Pons (tissue), 1 donor: ENCODE measurements at places on chromosomes 3 and 15.

DNA sequence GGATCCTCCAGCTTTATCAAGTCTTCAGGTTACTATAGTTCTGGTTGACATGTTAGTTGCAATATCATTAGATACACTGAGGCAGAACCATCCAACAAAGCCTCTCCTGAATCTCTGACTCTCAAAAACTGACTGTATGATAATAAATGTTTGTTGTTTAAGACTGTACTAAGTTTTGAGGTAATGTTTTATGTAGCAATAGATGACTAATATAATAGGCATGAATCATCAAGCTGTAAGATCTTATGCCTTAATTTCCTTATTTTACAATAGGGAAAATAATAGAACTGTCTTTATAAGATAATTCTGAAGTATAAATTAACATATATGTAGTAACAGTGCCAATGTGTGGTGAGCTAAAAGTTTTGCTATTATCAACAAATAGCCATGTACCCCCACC is 88.9 kb upstream of the TBC1D5 start:
- no peak for DNase-seq

GRCh38 chr3:71453822-71454511 is 129.6 kb downstream of the FOXP1 start:
- no peak for DNase-seq

GRCh38 chr3:58116985-58117384 is 93.8 kb downstream of the DNASE1L3 start:
- no peak for DNase-seq

- DNase-seq, result no peak
These were observed 943.8 kb downstream of the VGLL3 start for GRCh38 chr3:86047161-86047560.

- DNase-seq, result no peak
These were observed 81.8 kb downstream of the WDR76 start for GRCh38 chr15:43908516-43909050.

GRCh38 chr3:169695031-169695430 is 31.5 kb upstream of the MECOM start:
- no peak for DNase-seq

GRCh38 chr15:85754989-85755388 is 39.7 kb downstream of the KLHL25 start:
- peak; percentile 54 for DNase-seq
